CD4-positive, alpha-beta memory T cell (primary cell): ENCODE measurements at places on chromosomes 16 and 17. TPM values are rescaled to one million over a fixed set of nuclear protein-coding genes. Genes with fewer than 3 reads are reported as not detected.

LRRC46 gene
- total RNA-seq: 0.69 TPM

DNA sequence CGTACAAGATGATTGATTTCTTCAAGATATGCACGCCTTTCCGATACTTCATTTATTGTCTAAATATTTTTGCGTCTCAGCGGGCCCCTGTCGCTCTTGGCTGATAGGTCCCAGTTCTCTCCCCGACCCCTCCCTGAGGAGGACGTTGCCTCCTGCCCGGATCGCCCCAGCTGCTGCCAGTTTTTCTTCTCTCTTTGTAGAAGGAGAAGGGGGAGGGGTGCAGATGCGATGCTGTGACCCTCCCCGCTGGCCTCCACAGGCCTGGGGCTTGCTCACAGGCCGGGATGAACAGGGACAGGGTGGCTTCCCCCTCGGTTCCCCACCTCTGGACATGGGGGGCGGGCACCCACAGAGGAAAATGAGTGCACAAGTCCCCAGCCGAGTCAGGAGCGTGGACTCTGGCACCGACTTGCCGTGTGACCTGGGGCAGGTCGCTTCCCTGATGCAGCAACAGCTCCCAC, 53.6 kb upstream of the ZC3H18 start:
- H3K36me3 ChIP-seq: no peaks in the 10 kb centered on the region
- H3K27ac ChIP-seq: no peak overlapping the region
- H3K4me3 ChIP-seq: no peak overlapping the region
- DNase-seq: no peak
- no peaks in the 10 kb centered on the region for H3K4me1 ChIP-seq

CDH8 gene
- total RNA-seq: not detected

GRCh38 chr16:19384656-19385055, 33.0 kb upstream of the TMC5 start:
- H3K4me1 ChIP-seq: peaks cover 23% of the 10 kb centered on the region
- H3K27ac ChIP-seq: no peak overlapping the region
- no peak for DNase-seq
- no peaks in the 10 kb centered on the region for H3K36me3 ChIP-seq
- no peaks in the 10 kb centered on the region for H3K27me3 ChIP-seq

- H3K27ac ChIP-seq: no peak overlapping the region
- no peaks in the 10 kb centered on the region for H3K27me3 ChIP-seq
- H3K4me3 ChIP-seq: no peak overlapping the region
- H3K36me3 ChIP-seq: no peaks in the 10 kb centered on the region
- no peaks in the 10 kb centered on the region for H3K4me1 ChIP-seq
These were observed 63.1 kb downstream of the KCNJ2 start for GRCh38 chr17:70232466-70232865.

TPSG1 gene
- total RNA-seq: not detected

DNA sequence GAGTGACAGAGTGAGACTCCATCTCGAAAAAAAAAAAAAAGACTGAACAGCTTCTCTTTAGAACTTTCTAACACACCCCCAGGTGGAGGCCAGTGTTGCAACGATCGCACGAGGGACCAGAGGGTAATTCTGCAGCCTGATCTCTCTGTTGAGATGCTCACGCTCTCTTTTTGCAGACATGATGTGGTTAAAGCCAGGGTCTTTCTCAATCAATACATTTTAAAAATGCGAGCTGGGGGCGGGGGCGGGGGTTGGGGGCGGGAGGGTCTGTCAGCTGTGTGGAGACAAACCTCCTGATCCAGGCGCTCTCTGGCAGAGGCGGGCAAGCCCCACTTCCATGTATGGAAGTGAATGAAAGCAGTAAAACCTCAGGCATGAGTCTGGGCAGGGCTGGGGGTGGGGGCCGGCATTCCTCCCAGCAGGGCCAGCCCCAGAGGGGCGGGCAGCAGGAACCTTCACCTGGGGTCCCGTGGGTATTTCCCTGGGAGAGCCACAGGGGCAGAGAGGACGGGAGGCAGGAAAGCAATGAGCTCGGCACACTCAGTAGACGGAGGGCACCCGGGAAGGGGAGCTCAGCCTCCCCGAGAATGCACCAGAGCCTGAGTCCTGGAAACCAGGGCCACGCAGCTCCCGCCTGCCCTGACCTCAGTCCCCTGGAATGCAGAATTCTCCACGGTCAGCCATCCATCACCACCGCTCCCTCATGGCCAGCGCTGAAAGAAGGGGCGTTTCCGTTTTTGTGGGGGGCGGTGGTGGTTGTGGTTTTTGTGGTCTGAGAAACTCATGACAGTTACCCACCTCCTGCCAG, 28.0 kb downstream of the NXN start:
- H3K27ac ChIP-seq: no peak overlapping the region
- peaks cover 9% of the 10 kb centered on the region for H3K27me3 ChIP-seq
- no peak for DNase-seq
- H3K36me3 ChIP-seq: no peaks in the 10 kb centered on the region
- peaks cover 4% of the 10 kb centered on the region for H3K4me1 ChIP-seq
- no peak overlapping the region for H3K4me3 ChIP-seq

DNA sequence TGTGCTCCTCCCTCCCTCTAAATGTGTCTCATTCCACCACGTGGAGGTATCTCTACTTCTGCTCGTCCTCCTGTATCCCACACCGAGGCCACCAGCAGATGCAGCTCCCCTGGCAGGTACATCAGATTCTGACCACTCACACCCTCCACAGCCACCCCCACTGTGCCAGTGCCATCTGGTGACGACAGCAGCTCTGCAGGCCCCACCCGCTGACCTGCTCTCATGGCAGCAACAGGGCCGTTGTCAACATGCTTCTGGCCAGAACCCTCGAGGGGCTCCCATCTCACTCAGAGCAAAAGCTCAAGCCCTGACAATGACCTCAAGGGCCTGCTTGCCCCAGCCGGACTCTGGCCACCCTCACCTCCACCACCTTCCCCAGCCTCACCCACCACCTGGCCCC, 93.4 kb downstream of the AMFR start:
- no peaks in the 10 kb centered on the region for H3K27me3 ChIP-seq
- no peaks in the 10 kb centered on the region for H3K36me3 ChIP-seq
- DNase-seq: no peak
- no peaks in the 10 kb centered on the region for H3K4me1 ChIP-seq

DNA sequence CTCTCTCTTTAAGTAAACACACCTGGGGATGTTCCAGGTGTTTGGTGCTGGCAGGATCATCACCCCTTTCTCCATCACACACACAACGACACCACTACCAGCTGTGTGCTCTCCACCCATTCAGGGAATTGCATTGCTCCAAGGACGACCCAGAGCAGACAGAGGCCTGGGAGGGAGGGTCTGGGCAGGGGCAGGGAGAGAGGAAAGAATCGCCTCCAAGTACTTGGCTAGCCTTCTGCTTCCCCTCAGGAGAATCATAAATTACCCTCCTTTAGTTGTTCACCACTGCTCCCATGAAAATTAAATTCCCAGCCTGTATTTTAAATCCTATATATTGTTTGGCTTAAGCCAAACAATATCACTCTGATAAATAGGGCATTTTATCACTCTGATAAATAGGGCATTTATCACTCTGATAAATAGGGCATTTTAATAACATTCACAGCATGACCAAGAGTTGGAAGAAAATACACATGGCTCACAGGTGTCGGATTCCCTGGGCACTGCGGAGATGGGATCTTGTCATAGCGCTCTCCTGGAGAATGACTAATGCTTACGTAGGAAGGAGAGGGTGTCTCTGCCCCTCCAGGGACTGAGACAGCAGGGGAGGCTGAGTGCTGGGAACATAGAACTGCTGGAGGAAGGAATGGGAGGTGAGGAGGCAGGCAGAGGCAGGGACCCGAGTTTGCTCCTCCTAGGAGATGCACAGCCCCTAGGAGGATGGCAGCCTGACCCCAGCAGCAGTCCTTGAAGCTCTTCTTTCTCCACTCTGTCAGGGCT, 673.6 kb downstream of the HS3ST4 start:
- H3K27me3 ChIP-seq: no peaks in the 10 kb centered on the region
- no peak for DNase-seq
- H3K27ac ChIP-seq: no peak overlapping the region

DNA sequence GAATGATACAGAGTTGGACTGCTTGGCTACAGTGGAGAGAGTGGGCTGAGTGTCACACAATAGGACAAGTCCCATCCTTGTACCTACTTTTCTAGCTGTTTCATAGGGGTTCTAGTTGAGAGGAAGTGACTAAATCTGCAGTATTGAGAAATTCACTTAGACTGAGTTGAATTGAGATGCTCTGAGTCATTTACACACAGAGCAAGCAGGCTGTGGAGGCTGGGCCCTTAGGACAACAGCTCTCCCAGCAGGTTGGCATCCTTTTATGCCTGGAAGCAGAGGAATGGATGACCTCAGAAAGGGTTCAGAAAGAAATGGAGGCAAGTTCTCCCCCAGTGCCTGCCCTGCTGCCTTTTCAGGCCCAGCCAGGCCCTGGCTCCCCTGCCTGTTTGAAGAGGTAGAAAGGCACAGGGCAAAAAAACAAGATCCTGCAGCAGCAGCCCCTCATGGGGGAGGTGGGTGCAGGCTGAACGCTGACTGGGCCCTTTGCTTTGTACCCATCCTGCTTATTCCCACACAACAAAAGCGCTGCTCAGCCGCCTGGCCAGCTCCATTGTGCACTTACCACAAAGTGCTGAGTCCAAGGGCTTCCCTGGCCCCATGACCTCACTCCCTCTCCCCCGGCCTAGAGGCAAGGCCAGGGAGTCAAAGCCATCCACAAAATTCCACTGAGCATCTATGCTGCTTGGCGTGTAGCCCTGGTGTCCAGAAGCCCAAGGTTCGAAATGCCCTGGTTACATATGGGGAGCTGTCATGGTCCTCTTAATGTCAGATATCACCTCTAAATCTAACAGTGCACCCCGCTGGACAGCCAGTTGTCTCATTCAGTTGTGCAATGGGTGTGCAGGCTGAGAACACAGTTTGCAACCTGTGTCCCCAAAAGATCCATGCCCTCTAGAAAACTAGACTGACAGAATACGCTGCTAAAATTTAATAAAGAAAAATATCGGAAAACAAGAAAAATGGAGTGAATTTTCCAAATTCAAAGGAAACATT, 5.4 kb upstream of the CRYBA1 start:
- no peak overlapping the region for H3K4me3 ChIP-seq
- no peak overlapping the region for H3K27ac ChIP-seq
- no peaks in the 10 kb centered on the region for H3K27me3 ChIP-seq
- no peaks in the 10 kb centered on the region for H3K4me1 ChIP-seq
- no peaks in the 10 kb centered on the region for H3K36me3 ChIP-seq

CLCN7 gene
- 105 TPM for total RNA-seq

GRCh38 chr16:20001856-20002707, 71.6 kb downstream of the GPR139 start:
- H3K4me3 ChIP-seq: no peak overlapping the region
- H3K36me3 ChIP-seq: no peaks in the 10 kb centered on the region

- H3K27me3 ChIP-seq: peaks cover 44% of the 10 kb centered on the region
- H3K36me3 ChIP-seq: no peaks in the 10 kb centered on the region
- H3K27ac ChIP-seq: no peak overlapping the region
- no peak for DNase-seq
- peak overlapping the region; percentile 28 for H3K4me3 ChIP-seq
These were observed 7.1 kb downstream of the IRX5 start for GRCh38 chr16:54937671-54938211.

SCIMP gene
- total RNA-seq: 0.32 TPM

TBC1D3G gene
- not detected for total RNA-seq

PRKCB gene
- total RNA-seq: 98.1 TPM

- H3K27ac ChIP-seq: no peak overlapping the region
- H3K4me1 ChIP-seq: peaks cover 9% of the 10 kb centered on the region
- H3K36me3 ChIP-seq: peaks cover 13% of the 10 kb centered on the region
- peak; percentile 35 for DNase-seq
- H3K27me3 ChIP-seq: no peaks in the 10 kb centered on the region
These were observed 4.5 kb downstream of the FBXL19 start for GRCh38 chr16:30927789-30928378.

GRCh38 chr16:13939821-13940220, 19.9 kb downstream of the ERCC4 start:
- peaks cover 6% of the 10 kb centered on the region for H3K36me3 ChIP-seq
- DNase-seq: no peak
- no peak overlapping the region for H3K27ac ChIP-seq

- H3K27ac ChIP-seq: no peak overlapping the region
- DNase-seq: no peak
- H3K4me1 ChIP-seq: no peaks in the 10 kb centered on the region
- no peaks in the 10 kb centered on the region for H3K36me3 ChIP-seq
- no peak overlapping the region for H3K4me3 ChIP-seq
These were observed 933.6 kb upstream of the CDH8 start for GRCh38 chr16:62969711-62970318.

TMIGD1 gene
- not detected for total RNA-seq

DNA sequence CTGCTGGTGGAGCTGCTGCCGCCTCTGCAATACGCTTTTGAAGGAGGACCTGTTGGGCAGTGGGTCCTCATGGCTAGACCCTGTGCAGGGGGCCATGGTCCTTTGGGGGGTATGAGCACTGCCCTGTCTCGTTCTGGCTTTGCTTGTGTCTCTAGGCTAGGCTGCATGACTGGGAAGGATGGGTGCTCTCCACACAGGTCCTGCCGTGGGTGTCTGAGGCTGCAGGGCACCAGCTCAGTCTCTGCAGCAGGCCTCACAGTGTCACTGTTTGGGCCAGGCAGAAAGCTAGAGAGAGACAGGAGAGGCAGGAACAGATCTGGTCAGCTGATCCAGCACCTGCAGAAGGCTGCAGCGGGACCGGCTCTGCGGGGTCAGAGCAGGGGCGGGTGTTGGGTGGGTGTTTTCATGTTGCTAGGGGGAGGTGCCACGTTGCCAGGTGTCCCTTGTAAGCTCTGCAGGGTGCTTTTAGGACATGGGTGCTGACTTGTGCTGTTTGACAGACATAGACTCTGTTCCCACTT, 111.4 kb downstream of the SNX29 start:
- H3K27me3 ChIP-seq: no peaks in the 10 kb centered on the region
- no peak overlapping the region for H3K27ac ChIP-seq
- no peaks in the 10 kb centered on the region for H3K36me3 ChIP-seq
- H3K4me3 ChIP-seq: no peak overlapping the region
- peak; percentile 32 for DNase-seq

GRCh38 chr17:62968445-62968923, 2.4 kb downstream of the TANC2 start:
- H3K4me3 ChIP-seq: no peak overlapping the region
- H3K4me1 ChIP-seq: peaks cover 30% of the 10 kb centered on the region
- no peaks in the 10 kb centered on the region for H3K27me3 ChIP-seq
- peak; percentile 72 for DNase-seq
- H3K27ac ChIP-seq: no peak overlapping the region

DNA sequence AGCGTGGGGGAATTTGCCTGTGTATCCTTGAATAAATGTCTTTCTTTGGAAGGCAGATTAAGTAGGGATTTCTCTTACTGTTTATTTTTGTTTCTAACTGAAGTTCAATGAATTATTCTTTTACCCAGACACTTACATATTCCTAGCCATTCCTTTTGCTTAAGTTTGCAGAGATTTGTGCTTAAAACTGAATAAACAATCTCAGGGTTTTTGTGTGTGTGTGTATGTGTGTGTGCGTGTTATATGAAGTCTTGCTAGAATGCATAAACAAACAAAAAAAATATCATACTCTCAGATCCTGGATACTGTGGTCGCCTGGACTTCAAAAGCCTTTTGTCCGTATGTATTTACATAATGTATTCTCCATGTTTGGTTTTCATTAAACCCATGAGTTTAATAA, 672.8 kb downstream of the MAF start:
- no peaks in the 10 kb centered on the region for H3K36me3 ChIP-seq
- H3K27me3 ChIP-seq: no peaks in the 10 kb centered on the region
- no peak overlapping the region for H3K4me3 ChIP-seq
- H3K27ac ChIP-seq: no peak overlapping the region
- DNase-seq: no peak
- H3K4me1 ChIP-seq: no peaks in the 10 kb centered on the region

- no peak for DNase-seq
- no peaks in the 10 kb centered on the region for H3K27me3 ChIP-seq
- H3K4me1 ChIP-seq: no peaks in the 10 kb centered on the region
- H3K27ac ChIP-seq: no peak overlapping the region
- no peaks in the 10 kb centered on the region for H3K36me3 ChIP-seq
These were observed 136.9 kb downstream of the BANP start for GRCh38 chr16:88088161-88088581.
